Stimulated activated CD8-positive, alpha-beta memory T cell treated with anti-CD3 and anti-CD28 coated beads, Interleukin-7, amount 100 ng/mL, for 4 hours (primary cell): ENCODE measurements at places on chromosomes 3 and 15.

DNA sequence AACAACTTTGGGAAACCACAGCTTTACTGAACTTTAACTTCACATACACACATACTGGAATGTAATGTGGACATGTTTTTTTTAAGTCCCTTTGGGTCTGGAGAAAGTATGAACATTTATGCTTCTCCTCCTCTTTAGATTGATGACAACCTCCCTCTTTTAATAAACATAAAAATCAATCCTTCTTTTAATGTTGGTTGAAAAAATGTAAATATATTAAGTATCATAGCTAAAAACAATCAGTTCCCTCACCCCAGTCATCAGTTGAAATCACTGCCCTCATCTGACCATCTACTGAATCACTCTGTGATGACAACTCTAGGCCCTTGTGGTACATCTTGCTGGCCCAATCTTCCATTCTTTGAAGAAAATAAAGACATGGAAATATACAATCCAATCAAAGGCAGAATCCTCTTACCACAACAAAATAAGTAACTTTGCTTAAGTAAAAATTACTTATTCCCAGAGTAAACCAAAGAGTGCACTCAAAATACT lies 6.4 kb downstream of the AAGAB start:
- DNase-seq: no peak

- DNase-seq: no peak
Observed at GRCh38 chr15:29040370-29040751, 154.6 kb downstream of the APBA2 start.

DNA sequence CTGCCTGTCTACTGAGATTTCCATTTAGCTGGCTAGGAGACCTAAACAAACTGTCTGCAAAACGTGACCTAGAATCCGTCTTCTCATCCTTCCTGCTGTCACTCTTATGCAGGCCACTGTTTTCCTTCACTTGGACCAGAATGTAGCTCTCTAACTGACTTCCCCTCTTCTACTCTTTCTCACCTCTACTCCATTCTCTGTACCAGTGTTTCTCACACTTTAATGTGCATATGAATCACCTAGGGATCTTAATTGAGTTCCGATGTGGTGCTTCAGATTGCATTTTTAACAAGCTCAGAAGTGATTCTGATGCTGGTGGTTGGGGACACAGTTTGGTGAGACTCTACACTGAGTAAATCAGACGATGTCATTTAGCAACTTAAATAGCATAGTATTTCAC lies 1.6 kb upstream of the GBE1 start:
- DNase-seq: no peak

GRCh38 chr3:63895422-63896189 lies 16.6 kb downstream of the SCAANT1 start:
- no peak for DNase-seq

- DNase-seq: no peak
Observed at GRCh38 chr3:56366641-56367162, 101.6 kb downstream of the ERC2 start.
